ENCODE measurements at places on chromosomes 12 and 14.

- DNase-seq = no peak
These were observed 85.4 kb upstream of the SOX5 start for GRCh38 chr12:24034894-24035293.

- DNase-seq = no peak
These were observed 68.8 kb downstream of the LLPH start for GRCh38 chr12:66061557-66062289.

DNA sequence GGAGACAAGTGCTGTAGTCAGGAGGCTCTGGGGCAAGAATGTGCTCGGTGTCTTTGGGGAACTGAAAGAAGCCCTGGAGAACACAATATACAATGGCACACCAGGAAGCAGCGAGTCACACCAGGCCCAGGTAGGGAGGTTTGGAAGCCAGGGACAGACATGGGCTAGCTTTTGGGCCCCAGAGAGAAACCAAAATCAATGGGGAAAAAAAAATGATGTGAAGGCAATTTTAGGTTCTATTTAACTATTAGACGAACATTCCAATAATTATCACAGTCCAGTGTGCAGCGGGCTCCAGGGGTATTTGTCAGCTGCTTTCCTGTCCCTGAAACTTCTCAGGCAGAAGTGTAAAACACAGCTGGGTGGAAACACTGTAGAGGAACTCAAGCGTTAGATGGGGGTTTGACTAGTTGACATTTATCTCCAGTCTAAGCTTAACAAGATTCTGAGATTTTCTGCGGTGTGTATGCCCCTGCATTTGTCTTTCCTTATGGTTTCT, 21.8 kb upstream of the EGLN3 start:
- DNase-seq = no peak

- DNase-seq = peak; percentile 12
These were observed 256.2 kb downstream of the AEBP2 start for GRCh38 chr12:19695244-19696098.

- DNase-seq = no peak
These were observed 7.4 kb downstream of the REM2 start for GRCh38 chr14:22890416-22890815.

- no peak for DNase-seq
These were observed 29.3 kb downstream of the DUSP16 start for GRCh38 chr12:12533238-12533829.

DNA sequence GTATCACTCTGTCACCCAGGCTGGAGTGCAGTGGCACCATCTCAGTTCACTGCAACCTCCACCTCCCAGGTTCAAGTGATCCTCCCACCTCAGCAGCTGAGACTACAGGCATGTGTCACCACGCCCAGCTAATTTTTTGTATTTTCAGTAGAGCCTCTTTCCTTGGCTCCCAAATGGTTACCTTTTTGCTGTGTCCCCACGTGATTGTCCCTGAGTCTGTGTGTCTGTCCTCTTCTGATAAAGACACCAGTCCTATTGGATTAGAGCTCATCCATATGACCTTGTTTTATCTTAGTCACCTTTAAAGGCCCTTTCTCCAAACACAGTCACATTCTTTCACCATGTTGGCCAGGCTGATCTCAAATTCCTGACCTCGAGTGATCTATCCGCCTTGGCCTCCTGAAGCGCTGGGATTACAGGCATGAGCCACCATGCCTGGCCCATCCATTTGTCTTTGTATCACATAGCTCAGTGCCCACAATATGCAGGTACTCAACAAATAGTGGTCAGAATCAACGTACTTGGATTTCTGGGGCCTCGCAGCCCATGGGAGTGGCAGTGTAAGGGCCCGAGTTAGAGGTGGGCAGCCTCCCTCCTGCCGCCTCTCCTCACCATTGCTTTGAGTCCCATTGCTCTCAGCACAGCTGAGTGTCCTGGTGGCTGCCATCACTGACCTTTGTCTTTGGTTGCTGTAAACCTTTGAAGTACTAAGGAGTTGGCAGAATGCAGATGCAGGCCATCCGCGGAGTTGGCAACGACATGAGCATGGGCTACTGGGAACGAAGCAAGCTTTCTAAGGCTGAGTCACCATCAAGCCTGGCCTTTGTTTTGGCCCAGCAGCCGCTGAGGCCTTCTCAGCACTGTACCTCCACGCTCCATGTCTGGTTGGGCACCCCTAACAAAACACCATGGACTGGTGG, 9.3 kb downstream of the TPCN1 start:
- no peak for DNase-seq

DNA sequence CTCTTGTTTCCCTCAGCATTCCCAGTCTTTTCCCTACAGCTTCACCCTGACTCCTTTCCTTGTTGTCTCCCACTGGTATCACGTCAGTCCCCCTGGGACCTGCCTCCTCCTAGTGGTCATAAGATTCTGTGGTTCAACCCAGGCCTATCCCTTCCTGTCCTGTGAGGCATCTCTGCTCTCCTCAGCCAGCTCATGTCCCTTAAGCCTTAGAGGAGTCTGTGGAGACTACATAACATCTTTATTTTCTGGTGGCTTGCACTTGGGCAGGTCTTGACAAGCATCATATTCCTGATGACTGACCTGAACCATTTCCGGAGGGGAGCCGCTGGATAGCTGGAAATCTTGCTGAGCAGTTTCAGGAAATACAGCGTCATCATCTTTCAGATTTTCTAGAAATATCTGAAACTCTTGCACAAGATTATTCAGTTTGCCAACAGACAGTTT, 688 bp downstream of the C12orf71 start:
- DNase-seq = peak; percentile 54

DNA sequence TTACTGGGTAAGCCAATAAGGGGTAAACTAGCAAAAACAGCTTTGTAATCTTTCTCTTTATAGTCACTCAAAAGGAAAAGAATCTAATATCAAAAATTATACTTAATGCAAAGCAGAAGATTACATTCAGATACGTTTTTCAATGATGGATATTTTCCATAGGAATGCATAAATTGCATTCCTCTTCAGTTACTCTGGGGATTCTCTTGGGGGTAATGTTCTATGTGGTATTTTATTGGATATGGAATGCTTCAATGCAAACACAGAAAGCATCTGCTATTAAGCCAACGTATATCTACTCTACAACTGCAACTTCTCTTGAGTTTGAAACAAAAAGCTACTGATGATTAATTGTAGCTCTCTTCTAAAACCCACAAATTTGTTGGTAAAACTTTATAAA, 106.0 kb downstream of the SLC41A2 start:
- no peak for DNase-seq

GRCh38 chr12:45315462-45315861, 99.6 kb downstream of the ANO6 start:
- no peak for DNase-seq

- no peak for DNase-seq
These were observed 1.8 kb upstream of the TESC start for GRCh38 chr12:117100851-117101673.

DNA sequence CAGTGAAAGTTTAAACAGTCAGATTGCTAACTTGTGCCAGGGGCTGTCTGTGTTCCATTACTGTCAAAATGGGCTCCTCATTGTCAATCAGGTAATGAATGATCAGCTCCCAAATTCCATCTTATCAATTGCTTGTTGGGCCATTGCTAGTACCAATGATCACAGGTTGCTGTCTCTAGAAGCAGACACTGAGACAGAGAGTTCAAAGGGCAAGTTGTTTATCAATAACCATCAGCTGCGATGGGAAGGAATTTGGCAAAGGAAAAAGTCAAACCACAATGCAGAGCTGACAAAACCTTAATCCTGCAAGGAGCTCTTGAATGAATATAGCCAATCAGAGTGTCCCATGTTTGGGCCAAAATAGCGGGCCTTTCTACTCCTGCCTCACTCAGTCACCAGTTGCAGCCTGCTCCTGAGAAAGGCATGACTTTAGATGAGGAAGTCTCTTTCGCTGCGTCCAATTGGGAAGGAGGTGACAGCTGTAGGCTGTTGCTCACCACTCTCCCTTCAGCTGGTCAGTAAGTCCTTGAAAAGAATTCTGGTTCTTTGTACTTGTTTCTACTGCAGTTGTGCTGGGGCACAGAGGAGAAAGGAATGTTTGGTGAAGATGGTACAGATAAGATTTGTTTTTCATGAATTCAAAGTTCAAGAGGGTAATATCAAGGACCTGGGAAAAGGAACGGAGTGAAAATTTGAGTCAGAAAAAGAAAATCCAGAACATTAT, 179.2 kb upstream of the PDE3A start:
- peak; percentile 28 for DNase-seq

GRCh38 chr14:67167420-67168109, 21.7 kb upstream of the GARIN2 start:
- DNase-seq = no peak

- DNase-seq = no peak
These were observed 48.0 kb downstream of the CD163L1 start for GRCh38 chr12:7395950-7396349.

GRCh38 chr12:52947738-52948423, 1.0 kb upstream of the KRT18 start:
- no peak for DNase-seq

DNA sequence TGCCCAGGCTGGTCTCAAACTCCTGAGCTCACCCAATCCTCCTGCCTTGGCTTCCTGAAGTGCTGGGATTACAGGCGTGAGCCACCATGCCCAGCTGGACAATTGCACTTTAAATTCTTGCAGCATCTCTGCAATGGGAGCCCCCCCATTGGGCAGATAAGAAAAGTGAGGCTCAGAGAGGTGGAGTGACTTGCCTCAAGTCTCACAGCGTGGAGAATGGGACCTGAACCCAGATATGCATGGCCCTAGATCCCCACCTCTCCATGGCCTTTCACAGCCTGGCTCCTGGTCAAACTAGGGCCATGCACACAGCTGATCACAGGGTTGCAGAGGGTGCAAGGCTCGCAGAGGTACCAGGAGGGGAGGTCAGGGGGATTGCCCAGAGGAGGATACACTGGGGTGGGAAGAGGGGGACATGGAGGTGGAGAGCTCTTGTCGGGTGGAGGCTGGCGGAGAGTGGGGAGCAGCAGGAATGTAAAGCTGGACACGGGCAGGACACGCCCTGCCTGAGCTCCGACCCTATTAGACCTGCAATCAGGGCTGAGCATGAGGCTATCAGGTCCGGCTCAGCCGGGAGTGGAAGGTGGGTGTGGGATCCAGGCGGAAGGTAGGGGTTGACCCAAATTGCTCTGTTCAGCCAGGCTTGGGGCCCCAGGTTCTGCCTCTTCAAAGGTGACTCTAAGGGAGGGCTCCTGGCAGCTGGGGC, 6.9 kb downstream of the EXOC3L4 start:
- no peak for DNase-seq

GRCh38 chr14:29205658-29206057, 439.1 kb downstream of the FOXG1 start:
- no peak for DNase-seq

GRCh38 chr12:76143343-76144244, 59.1 kb upstream of the NAP1L1 start:
- no peak for DNase-seq

DNA sequence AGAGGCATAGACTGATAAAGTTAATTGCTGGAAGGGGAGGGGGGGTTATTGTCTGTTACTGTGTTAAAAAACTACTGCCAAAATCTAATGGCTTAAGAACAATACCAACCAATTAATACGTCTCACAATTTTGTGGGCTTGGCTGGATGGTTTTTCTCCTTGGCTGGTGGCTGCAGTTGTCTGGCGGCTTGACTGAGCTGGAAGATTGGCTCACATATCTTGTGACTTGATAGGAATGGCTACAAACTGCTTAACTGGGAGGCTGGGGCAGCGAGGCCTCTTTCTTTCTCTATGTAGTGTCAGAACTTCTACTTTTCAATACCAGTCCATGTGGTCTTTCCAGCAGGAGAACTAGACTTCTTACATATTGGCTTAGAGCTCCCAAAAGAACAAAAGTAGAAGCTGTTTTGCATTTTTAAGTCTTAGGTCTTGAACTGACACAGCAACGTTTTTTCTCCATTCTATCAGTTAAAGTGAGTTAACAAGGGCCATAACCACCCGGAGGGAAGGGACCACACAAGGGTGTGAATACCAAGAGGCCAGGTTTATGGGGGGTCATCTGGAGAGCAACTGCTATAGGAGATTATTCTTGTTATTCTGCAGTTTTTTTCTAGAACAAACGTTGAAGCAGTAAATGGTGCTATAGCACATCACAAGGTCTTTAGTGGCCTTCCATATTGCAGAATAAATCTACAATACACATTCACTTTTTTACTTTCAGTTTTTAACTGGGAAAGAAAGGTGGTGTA, 46.9 kb downstream of the ZDHHC17 start:
- DNase-seq = no peak

- no peak for DNase-seq
These were observed 21.7 kb upstream of the LRTM2 start for GRCh38 chr12:1798641-1799020.

- DNase-seq = no peak
These were observed 7.5 kb upstream of the CCDC177 start for GRCh38 chr14:69582212-69582611.

- no peak for DNase-seq
These were observed 71.0 kb upstream of the FBXO21 start for GRCh38 chr12:117261247-117261646.

GRCh38 chr12:22230280-22230794, 104.2 kb downstream of the ST8SIA1 start:
- peak; percentile 28 for DNase-seq
